ENCODE measurements at places on chromosomes 1 and 21.

DNA sequence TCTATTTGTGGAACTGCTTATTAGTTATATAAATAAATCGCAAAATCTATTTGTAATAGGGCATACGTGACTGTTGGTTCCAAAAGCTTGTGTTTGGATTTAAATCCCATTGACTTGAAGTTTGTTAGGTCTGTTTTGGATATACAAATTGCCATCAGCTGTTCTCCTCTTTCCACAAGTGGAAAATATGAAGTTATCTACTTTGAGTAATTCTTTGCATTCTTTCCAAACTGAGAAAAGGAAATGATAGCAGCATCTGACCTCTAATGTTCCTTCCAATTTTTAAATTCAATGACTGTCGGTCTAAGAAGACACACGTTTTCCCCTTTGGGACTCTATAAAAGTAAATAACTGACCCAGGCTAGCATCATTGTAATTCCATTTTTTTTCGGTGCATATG is 165.7 kb upstream of the SGIP1 start:
- DNase-seq: no peak

DNA sequence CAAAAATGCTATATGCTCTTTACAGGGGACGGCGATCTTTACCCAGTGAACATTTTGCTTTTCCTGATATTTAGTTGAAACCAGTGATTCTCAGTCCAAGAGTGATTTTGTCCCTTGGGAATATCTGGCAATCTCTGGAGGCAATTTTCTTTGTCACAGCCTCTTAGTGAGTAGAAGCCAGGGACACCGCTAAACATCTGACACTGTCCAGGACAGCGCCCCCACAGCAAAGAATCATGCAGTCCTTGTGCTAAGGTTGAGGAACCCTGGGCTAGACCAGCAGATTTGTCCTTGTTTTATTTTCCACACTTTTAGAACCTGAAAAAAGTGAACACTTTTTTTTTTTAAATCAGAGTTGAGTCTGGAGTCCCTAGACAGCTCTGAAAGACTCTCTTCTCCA is 13.1 kb downstream of the EVA1C start:
- no peak for DNase-seq

DNA sequence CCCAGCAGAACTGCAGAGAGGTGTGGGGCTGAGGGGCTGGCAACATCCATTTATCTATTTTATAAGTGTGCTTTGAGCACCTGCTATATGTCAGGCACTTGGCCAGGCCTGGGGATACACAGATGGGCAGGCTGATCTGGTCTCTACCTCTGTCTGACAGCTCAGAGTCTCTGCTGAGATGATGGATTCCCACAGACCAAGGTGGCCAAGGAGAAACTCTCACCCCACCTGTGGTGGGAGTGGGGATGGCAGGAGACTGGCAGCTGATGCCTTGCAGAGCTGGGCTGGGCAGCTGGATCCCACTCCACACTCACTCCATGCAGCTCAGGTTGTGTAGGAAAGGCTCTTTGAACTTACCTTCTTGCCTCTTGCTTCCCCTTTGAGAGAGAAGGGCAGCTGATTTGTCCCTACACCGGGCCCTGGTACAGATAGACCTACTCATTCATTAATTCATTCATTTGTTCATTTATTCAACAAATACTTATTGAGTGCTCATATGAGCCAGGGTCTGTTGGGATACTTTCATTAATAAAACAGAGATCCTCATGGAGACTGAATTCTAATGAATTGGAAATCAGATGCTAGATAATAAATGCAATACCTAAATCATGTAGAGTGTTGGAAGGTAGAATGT is 9.0 kb downstream of the ADORA1 start:
- DNase-seq: no peak

GRCh38 chr1:44717156-44717555 is 13.8 kb downstream of the RNU5D-1 start:
- DNase-seq: no peak

- DNase-seq: no peak
Measured at GRCh38 chr1:151989211-151989862, 4.3 kb downstream of the S100A10 start.

GRCh38 chr1:218369688-218370511 is 24.8 kb downstream of the TGFB2 start:
- no peak for DNase-seq
